ENCODE measurements at places on chromosomes 11 and 22. TPM values are rescaled to one million over a fixed set of nuclear protein-coding genes. Genes with fewer than 3 reads are reported as not detected.

GRCh38 chr22:45318168-45318557 lies 8.4 kb downstream of the FAM118A start:
- H3K27ac ChIP-seq: peak overlapping the region; percentile 85
- peaks cover 65% of the 10 kb centered on the region for H3K4me1 ChIP-seq
- peak; percentile 97 for DNase-seq
- H3K27me3 ChIP-seq: no peaks in the 10 kb centered on the region
- peak overlapping the region; percentile 10 for H3K4me3 ChIP-seq

DNA sequence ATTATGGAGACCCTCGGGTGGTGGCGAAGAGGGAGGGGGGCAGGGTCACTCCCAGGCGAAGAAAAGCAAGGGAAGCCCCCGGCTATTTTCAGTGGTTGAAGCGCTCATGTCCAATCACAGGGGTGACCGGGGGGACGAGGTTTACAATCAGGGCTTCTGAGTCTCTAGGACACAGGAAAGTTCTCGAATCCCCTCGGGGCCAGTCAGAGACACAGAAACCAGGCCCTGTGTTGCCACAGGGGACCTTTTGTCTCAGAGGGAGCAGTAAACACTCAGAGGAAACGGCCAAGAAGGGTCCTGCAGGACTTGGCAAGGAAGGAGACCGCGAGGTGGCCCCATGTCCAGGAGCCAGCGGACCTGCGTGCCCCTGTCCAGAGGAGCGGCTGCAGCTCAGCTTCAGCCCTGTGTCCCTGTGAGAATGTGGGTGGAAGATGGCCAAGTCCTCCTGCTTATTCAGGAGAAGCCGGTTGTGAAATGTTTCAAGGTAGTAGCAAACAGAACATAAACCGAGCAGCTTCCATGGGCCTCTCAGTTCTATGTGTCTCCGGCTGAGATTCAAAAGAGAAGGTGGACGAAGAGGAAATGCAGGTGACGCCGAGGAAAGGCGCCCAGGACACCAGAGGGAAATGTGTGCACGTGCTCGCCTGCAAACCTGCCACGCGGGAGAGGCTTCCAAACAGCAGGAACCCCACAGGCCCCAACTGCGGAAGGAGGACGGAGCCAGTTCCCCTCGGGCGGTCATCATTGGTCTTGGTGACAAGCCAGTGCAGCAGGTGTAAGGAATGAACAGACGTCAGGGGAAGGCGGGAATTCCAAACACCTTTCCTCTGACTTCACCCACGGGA lies 357.6 kb downstream of the BRD1 start:
- no peaks in the 10 kb centered on the region for H3K27me3 ChIP-seq
- DNase-seq: no peak
- no peak overlapping the region for H3K27ac ChIP-seq
- no peaks in the 10 kb centered on the region for H3K36me3 ChIP-seq

GRCh38 chr22:41919357-41920224 lies 4.7 kb upstream of the SHISA8 start:
- no peak overlapping the region for H3K27ac ChIP-seq
- H3K36me3 ChIP-seq: no peaks in the 10 kb centered on the region
- H3K4me3 ChIP-seq: peak overlapping the region; percentile 60

SLC15A3 gene
- total RNA-seq: 28.6 TPM

GRCh38 chr22:33272180-33272579 lies 214.0 kb upstream of the SYN3 start:
- no peaks in the 10 kb centered on the region for H3K27me3 ChIP-seq
- no peak overlapping the region for H3K27ac ChIP-seq
- H3K4me3 ChIP-seq: no peak overlapping the region

DNA sequence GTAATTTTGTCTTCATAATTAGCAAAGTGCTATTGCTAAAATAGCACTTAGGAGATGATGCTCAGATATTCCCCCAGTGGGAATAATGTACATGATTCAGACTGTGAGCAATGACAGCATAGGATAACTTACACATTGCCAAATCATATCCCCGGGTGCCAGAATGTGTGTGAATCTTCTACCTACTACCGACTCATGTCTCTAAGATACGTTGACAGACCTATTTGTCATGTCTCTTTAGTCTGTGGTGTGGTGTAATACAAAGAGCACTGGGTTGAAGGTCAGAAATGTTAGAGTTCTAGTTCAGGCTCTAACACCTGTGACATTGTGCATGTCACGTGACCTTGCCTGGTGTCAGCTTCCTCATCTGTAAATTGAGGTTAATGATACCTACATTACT lies 31.0 kb upstream of the PICALM start:
- H3K36me3 ChIP-seq: no peaks in the 10 kb centered on the region
- DNase-seq: no peak
- H3K27ac ChIP-seq: no peak overlapping the region
- H3K27me3 ChIP-seq: no peaks in the 10 kb centered on the region
- no peaks in the 10 kb centered on the region for H3K4me1 ChIP-seq
- no peak overlapping the region for H3K4me3 ChIP-seq

DNA sequence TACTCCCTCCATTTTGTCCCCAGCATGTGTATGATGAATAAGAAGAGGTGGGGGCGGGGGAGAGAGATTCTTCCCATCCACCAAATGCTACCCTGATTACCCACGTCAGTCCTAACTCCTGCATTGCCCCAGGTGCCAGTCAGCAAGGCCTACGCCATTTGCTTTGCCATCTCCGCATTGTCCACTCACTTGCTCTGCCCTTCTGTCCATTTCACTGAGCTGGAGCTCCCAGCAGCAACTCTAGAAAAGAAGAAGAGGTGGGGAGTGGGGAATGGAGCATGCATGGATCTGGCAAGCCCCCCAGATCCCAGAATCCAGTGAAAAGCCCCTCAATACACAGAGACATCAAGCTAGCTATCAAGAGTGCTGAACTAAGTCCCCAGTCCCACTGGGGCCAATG lies 19.0 kb downstream of the WT1 start:
- peaks cover 48% of the 10 kb centered on the region for H3K27me3 ChIP-seq
- no peak overlapping the region for H3K4me3 ChIP-seq
- no peak overlapping the region for H3K27ac ChIP-seq
- DNase-seq: no peak
- H3K36me3 ChIP-seq: peaks cover 8% of the 10 kb centered on the region

DNA sequence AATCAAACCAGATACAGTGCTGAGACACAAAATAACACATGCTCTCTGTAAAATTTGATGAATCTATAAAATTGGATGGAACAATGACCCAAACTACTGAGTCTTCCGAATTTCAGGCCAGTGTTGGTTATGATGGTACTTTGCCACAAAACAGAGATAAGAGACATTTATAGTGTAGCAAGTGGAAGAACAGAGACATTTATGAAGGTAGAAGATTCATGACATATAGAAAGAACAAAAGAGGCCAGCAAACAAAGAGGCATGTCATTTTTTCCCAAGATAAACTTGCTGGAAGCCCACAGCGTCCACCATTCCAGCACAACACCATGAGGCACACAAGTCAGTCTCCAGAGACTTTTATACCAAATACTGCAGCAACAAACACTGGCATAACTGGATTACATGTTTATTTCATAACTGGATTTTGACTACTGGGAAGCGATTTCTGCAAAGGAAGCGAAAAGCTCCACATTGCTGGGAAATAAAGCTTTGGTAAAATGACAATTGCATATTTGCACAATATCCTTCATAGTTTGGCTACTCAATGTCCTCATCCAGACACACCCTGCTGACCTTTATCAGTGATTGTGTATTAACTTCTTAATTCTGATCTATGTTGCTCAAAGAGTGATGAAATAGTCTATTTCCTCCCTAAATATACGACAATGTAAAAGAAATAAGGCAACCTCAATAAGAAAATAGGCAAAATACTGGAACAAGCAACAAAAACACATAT lies 17.5 kb downstream of the DDI1 start:
- no peak overlapping the region for H3K4me3 ChIP-seq
- H3K4me1 ChIP-seq: no peaks in the 10 kb centered on the region
- H3K36me3 ChIP-seq: no peaks in the 10 kb centered on the region
- DNase-seq: no peak

DNA sequence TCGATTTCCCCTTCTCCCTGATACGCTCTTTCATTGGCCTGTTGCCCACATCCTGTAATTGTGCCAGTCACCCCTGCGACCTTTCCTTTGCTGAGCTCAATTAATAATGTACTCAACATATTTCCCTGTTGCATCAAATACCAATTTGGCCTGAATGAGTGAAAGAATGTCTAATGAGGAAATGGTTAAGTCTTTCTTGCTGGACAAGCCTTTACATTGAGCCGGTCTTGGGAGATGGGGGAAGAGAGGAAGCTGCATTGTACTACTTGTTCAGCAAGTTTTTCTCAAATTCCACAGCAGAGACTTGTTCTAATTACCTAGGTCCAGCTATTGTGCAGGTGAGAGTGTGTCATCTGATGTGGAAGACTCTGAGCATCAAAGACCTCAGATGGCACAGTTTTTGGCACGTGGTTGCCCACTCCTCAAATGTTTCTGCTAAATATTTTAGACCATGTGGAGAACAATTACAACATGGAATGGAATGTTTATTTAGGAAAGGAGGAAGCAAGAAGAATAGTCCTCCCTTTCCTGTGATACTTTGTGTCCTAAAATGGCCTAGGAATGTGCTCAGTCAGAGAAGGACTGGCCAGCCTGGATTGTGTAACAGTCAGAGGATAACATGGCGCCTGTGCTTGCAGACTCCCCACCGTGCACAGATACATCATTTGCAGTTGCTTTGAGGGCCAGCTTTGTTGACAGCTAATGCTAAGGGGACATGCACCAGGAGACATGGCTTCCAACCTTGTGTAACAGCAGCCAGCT lies 129.5 kb upstream of the E2F8 start:
- H3K36me3 ChIP-seq: no peaks in the 10 kb centered on the region
- H3K4me1 ChIP-seq: peaks cover 39% of the 10 kb centered on the region
- no peak for DNase-seq
- no peaks in the 10 kb centered on the region for H3K27me3 ChIP-seq
- peak overlapping the region; percentile 66 for H3K27ac ChIP-seq

DNA sequence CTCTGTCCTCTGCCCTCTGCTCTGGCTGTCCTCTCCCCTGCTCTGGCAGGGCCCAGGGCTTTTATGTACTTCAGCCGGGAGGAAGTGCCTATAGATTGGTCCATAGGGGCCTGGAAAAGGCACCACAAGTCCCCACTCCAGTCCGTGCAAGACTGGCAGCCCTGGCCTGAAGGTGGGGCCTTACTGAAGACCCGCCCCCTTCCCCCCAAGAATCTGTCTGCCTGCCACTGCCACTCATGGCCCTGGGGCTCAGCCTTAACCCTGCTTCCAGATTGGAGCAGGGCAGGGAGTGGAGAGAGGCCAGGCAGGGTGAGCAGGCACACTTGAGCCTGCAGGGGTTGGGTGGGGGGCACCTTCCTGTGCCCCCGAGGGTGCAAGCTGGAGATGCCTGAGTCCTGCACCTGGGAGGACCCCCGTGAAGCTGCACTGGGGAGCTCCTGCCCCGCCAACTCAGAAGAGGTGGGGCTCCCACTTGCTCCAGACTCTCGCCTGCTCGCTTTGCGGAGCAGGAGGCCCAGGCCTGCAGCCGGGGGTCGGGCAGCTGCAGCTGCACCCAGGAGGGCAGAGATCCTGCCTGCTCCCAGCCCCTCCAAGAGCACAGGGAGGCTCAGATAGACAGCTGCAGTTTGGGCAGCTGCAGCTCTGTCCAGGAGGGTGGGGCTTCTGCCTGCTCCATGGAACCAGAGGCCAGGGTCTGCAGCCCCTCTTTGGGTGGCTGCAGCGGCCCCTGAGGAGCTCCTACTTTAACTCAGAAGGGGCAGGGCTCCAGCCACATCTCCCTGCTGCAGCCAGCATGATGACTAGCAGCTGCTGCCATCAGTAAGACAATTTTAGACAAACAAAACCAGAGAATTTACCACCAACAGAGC lies 51.0 kb upstream of the SC5D start:
- no peak overlapping the region for H3K27ac ChIP-seq
- H3K4me3 ChIP-seq: no peak overlapping the region
- H3K27me3 ChIP-seq: peaks cover 10% of the 10 kb centered on the region
- no peak for DNase-seq
- H3K4me1 ChIP-seq: no peaks in the 10 kb centered on the region
- H3K36me3 ChIP-seq: no peaks in the 10 kb centered on the region

DNA sequence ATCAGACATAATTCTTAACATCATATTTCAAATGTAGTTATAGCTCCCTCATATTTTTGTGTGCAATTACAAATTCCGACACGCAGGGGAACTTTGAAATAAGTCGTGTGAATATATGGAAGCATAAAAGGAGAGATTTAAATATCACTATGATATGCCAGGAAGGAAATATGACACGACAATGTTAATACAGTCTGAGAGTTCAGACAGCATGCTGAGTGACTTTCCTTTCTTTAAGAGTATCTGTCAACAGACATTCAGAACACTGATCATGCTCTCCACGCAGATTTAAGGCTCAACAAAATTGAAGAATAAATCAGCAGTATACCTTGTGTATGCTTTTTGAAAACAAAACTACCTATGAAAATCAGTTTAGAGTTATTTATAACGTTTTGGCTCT lies 232.6 kb upstream of the CARD18 start:
- H3K4me1 ChIP-seq: no peaks in the 10 kb centered on the region
- no peaks in the 10 kb centered on the region for H3K27me3 ChIP-seq
- no peak overlapping the region for H3K27ac ChIP-seq
- no peak for DNase-seq

DNA sequence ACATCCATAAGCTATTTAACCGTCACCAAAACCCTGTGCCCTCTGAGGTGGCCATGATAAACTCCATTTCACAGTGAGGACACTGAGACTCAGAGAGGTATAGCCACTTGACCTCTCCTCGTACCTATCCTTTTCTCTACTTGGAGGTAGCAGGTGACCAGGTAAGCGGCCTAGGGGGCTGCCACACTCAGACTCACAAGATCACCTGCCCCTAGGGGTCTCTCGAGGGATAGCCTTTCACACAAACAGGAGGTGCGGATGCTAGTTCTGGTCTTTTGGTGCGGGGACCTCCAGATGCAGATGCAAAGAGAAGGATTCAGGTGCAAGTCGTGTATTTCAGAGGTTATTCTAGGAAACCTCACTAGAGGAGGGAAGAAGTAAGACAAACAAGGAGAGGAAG lies 14.6 kb downstream of the MS4A18 start:
- H3K36me3 ChIP-seq: no peaks in the 10 kb centered on the region
- DNase-seq: no peak
- no peaks in the 10 kb centered on the region for H3K4me1 ChIP-seq
- H3K27me3 ChIP-seq: no peaks in the 10 kb centered on the region
- H3K27ac ChIP-seq: no peak overlapping the region

DNA sequence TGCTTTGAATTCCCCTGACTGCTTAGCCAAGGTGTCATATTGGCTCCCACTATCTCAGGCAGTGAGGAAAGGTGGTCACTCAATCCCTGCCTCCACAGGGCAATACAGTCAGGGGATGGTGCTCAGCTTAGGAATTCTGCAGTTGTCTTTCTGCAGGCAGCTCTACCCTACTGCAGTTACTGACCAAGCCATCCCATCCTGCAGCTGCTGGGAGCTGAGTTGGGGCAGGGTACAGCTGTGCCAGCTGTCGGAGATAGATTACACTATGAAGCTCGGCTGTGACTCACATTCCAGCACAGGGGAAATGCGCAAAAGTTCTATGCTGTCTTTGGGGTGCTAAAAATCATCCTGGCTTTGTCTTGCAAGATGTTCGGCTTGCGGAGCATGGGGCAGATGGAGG lies 4.4 kb upstream of the DAGLA start:
- H3K36me3 ChIP-seq: no peaks in the 10 kb centered on the region
- peaks cover 12% of the 10 kb centered on the region for H3K4me1 ChIP-seq
- no peak overlapping the region for H3K27ac ChIP-seq

GRCh38 chr22:38397189-38398085 lies 57.6 kb downstream of the KCNJ4 start:
- H3K4me3 ChIP-seq: peak overlapping the region; percentile 85
- peaks cover 40% of the 10 kb centered on the region for H3K4me1 ChIP-seq
- H3K36me3 ChIP-seq: no peaks in the 10 kb centered on the region
- H3K27ac ChIP-seq: peak overlapping the region; percentile 93
- no peak for DNase-seq
